Fibroblast of villous mesenchyme (primary cell): ENCODE measurements at places on chromosomes 1 and 21. TPM values are rescaled to one million over a fixed set of nuclear protein-coding genes. Genes with fewer than 3 reads are reported as not detected.

The LCA5L gene
- total RNA-seq, result 0.86 and 0.97 TPM in 2 replicates

The NBPF6 gene
- total RNA-seq, result under 0.01 TPM in 1 of 2 replicates, not detected in the other

The COA7 gene
- 11.3 and 17.3 TPM in 2 replicates for total RNA-seq

The TTC22 gene
- not detected in 2 replicates for total RNA-seq

The IGSF3 gene
- total RNA-seq, result 3.5 and 13.8 TPM in 2 replicates

GRCh38 chr1:6040444-6040843 is 5.2 kb upstream of the KCNAB2 start:
- DNase-seq, result no peak

DNA sequence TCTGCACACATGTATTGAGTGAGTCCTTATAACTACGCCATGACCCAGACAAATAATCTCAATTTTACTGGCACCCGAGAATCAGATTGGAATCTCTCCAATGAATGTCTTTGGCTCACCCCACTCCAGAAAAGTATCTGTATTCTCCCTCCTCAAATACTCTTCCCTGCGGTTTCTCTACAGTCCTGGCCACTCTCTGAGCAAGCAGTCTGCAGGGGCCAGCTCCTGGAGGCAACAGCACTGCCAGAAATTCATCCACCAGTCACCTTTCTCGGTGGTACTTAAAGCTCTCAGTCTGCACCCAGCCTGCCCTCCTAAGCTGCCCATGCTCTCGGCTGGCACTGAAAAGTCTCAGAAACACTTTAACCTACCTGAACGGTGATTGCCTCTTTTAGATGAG is 16.1 kb upstream of the LYST start:
- peak; percentile 66 for DNase-seq

- no peak for DNase-seq
Observed at GRCh38 chr1:168096296-168097165, 40.2 kb downstream of the GPR161 start.

- no peak for DNase-seq
Observed at GRCh38 chr1:19361611-19362147, 49.6 kb downstream of the SLC66A1 start.

DNA sequence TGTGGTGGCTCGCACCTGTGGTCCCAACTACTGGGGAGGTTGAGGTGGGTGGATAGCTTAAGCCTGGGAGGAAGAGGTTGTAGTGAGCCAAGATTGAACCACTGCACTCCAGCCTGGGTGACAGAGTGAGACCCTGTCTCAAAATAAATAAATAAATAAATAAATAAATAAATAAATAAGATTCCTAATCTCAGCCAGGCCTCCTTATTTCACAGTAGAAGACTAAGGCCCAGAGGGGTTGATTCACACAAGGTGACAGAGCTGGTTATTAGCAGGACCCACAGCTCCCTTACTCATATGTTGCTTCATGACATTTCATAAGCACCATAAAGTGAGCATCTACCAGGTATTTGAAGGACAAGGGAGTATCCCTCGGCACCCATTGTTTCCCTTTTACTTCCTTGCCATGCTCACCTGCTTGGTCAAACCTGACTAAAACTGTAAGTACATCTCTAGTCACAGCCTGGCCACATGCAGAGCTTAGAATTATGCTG is 32.7 kb downstream of the ALG14 start:
- no peak for DNase-seq

DNA sequence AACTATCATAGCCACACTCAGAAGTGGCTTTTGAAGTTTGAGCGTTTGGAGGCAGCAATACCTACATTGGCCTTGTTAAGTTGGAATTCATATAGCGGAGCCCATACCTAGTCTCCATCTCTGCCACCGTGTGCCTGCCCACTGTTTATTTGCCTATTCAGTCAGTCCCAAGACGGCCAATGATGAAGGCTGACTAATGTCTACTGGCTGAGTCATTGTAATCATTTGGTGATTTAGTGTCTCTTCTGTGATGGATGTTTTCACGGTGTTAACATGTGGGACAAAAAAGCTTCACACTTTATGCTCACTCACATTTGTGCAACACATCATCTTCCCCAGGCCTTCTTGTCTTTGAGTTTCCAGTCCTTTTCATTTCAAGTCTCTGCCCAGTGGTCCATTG is 92.6 kb upstream of the PBX1 start:
- DNase-seq, result no peak

DNA sequence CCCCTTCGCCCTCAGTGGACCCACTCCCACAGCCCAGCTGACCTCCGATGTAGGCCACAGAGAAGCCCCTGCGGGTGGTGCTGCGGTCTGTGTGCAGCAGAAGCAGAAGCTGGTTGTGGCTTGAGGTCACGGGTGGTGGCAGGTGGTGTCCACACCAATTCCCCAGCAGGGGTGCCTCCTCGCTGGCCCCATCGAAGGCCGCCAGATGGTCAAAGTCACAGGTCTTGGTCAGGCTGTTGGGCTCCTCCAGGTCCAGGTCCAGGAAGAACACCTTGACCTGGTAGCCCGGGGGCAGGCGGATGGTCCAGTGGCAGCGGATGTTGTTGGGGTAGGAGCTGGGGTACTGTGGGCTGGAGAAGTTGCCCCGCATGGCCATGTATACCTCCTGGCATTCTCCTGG is 13.1 kb downstream of the CDCP2 start:
- DNase-seq, result no peak

GRCh38 chr1:1313500-1314236 is 5.3 kb downstream of the PUSL1 start:
- no peak for DNase-seq

DNA sequence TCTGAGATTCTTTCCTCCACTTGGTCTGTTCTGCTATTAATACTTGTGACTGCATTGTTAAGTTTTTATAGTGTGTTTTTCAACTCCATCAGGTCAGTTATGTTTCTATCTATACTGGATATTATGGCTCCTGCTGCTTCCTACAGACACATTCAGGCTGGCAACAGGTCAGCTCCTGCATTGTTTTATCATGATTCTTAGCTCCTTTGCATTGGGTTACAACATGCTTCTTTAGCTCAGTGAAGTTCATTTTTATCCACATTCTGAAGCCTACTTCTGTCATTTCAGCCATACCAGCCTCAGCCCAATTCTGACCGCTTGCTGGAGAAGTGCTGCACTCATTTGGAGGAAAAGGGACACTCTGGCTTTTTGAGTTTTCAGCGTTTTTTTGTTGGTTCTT is 37.3 kb upstream of the F3 start:
- peak; percentile 35 for DNase-seq

DNA sequence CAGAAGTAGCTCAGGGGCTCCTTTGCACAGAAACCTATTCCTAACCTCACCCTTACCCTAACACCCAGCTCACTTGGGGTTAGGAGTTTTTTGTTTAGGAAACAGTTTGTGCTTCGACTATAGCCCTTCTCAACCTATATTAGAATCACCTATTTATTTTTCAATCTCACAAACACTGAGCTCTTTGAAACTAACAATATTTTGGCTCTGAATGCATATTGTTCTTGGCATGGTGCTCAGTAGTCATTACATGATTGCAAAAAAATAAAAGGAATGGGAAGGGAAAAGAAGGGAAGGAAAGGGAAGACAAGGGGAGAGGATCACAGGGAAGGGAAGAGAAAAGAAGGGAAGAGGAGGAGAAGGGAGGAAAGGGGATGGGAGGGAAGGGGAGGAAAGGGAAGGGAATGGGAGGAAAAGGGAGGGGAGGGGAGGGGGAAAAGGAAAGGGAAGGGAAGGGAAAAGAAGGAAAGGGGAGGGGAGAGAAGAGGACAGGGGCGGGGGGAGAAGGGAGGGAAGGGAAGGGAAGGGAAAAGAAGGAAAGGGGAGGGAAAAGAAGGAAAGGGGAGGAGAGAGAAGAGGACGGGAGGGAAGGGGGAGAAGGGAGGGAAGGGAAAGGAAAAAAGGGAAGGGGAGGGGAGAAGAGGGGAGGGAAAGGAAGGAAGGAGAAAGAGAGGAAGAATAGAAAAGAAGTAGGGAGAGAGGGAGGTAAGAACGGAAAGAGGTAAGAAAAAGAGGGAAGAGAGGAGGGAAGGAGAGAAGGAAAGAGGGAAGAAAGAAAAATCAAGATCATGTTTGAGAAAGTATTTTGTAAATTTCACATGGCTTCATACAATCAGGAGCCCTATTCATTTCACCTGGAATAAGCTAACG is 484.1 kb upstream of the NFIA start:
- no peak for DNase-seq

DNA sequence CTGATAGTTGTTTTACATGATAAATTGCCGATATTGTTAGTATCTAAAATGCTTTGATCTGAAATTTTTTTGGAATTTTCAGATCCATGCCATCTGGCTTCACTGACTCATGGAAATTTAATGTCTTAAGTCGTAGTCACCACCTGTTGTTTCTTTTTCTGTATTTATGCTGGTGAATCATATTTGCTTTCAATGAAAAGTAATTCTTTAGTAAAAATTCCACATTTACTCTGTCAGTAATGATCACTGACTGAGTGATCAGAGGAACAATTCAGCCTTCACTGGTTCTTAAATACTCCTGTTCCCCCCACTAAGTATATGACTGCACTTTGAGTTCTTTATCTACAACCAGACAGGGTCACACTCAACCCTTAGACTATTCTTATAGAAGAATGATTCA is 185.6 kb upstream of the NRIP1 start:
- no peak for DNase-seq

DNA sequence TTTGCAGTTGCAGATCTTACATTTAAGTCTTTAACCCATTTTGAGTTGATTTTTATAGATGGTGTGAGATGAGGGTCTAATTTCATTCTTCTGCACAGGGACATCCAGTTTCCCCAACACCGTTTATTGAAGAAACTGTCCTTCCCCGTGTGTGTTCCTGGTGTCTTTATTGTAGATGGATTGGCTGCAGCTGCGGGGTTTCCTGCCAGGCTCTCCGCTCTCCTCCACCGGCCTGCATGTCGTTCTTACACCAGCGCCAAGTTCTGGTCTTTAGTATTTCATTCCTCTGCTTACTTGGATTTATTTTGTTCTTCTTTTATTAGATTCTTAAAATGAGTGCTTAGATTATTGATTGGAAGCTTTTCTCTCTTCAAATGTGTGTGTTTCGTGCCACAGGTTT is 98.9 kb upstream of the COL6A1 start:
- no peak for DNase-seq

DNA sequence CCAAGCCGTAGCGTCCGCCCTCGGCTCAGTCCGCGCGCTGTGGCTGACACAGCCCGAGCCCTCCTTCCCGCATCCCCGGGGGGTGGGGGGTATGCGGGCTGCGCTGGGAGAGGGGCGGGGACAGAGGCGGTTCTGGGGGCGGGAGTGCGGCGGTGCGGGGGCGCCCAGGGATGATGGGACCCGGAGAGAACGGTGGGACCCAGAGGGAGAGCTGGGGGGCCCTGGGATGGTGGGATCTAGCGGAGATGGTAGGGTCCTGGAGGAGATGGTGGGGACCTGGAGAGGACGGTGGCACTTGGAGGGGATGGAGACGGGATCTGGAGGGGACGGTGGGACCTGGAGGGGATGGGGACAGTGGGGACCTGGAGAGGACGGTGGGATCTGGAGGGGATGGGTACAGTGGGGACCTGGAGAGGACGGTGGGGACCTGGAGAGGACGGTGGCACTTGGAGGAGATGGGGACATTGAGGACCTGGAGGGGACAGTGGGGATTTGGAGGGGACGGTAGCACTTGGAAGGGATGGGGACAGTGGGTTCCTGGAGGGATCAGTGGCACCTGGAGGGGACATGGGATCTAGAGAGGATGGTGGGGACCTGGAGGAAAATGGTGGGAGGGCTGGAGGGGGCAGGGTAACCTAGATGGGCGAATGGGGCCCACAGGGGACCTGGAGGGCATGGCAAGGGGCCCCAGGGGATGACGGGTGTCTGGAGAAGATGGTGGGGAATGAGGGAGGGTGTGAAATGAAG is 477 bp downstream of the SNAP47 start:
- no peak for DNase-seq

DNA sequence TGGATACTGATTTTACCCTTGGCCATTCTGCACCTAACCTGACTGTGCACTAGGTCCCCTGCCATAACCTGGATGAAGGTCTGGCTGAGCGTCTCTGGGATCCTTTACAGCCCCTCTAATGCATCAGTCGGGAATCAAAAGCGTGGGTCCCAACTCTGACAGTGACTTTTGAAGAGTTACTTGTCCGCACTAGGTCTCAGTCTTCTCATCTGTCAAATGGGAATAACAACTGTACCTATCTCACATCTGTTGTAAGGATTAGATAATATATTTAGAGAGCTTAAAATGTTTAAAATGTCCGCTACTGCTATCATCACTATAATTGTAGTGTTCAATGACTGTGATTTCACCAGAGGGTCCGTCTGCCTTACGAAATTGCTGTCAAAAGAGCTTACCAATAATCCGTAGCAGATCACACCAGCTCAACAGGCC is 746 bp downstream of the TADA1 start:
- no peak for DNase-seq

DNA sequence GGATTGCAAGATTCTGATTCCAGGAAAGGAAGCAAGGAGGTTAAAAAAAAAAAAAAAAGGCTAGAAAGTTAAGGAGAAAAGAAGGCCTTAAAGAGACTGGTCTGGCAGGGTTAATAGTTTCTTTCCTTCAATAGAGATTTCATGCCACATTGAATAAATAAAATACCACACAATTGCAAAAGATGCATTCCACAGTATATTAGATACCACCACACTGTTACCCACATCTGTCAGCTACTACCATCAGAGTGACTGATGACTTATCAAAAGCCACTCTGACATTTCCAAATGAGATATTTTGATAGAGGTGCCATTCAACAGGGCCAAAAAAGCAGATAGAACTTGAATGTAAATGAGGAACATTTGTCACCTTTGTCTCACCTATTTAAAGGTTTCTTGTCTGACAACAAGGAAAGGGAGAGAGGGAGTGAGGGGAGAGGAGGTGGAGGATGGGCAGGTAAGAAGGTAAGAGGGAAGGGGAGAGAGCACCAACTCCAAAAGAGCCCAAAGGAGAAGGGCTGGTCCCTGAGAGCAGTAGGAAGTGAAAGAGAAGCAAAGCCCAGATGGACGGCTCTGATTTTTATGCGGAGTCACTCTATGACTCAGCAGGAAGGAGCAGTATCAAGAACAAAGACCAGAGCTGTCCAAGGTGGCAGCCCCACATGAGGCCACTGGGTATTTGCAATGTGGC is 38.3 kb downstream of the LRRN2 start:
- DNase-seq, result peak; percentile 65

DNA sequence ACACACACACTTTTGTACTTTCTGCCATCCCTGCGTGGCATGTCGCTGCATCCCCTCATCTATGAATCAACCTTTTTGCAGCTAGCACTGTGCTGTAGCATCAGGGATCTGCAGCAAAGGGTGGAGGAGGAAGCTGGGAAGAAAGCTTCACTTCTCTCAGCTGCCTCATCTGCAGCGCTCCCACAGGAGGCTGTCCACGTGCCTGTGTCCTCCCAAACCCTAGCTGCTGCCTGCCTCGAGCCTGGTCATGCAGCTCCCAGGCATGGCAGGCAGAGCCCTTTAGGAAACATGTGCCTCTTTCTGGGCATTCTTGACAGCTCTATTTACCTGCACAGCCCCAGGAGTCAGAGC is 262.1 kb upstream of the SGIP1 start:
- DNase-seq, result peak; percentile 81

DNA sequence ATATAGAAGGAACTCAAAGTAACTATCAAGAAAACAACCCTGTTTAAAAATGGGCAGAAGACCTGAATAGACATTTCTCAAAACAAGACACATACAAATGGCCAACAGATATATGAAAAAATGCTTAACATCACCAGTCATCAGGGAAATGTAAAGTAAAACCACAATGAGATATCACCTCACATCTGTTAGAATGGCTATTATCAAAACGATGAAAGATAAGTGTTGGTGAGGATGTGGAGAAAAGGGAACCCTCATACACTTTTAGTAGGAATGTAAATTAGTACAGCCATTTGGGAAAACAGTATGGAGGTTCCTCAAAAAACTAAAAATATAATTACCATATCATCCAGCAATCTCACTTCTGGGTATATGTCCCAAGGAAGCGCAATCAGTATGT is 3.0 kb downstream of the CTSS start:
- DNase-seq, result peak; percentile 28

GRCh38 chr1:199550199-199551065 is 477.1 kb upstream of the NR5A2 start:
- DNase-seq, result no peak
